ENCODE measurements at places on chromosomes 2 and 18. TPM values are rescaled to one million over a fixed set of nuclear protein-coding genes. Genes with fewer than 3 reads are reported as not detected.
A peak's percentile ranks its signal among the peaks of the same experiment; 100 is the strongest.

GRCh38 chr2:56109994-56110393 is 73.8 kb upstream of the CCDC85A start:
- no peak for DNase-seq

DNA sequence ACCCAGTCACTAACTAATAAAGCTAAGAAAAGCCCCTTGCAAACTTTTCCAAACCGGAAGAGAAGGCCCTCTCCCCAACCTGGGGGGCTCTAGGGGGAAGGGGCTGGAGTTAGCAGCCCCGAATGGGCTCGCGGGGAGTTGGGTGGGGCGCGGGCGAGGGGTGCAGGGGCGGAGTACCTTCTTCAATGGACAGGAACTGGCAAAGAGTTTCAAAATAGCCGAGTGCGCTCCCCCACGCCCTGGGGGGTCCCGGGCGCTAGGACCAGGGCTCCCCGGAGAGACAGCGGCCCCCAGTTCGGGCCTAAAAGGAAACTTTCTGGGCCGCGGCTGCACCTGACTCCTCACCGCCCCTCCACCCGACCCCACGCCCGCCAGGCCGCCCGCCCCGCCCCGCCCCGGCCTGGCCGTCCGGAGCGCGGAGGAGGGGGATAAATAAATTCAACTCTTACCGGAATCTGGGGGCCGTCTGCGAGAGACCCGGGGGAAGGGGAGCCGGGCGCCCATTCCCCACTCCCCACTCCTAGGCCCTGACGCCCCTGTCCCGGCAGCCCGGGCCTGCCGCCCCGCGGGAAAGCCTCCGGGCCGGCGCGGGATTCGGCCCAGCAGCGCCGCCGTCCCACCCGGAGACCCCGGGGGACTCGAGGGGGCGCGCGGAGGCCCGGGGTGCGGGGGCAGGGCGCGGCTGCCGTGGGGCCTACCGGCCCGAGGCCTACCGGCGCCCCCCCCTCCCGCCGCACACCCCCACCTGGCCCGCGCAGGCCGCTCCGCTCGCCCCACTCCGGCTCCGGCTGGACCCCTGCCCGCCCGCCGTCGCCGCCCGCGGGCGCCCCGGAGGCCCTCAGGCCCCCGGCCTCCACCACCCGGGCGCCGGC is 868 bp downstream of the INO80D start:
- peak; percentile 55 for DNase-seq

DNA sequence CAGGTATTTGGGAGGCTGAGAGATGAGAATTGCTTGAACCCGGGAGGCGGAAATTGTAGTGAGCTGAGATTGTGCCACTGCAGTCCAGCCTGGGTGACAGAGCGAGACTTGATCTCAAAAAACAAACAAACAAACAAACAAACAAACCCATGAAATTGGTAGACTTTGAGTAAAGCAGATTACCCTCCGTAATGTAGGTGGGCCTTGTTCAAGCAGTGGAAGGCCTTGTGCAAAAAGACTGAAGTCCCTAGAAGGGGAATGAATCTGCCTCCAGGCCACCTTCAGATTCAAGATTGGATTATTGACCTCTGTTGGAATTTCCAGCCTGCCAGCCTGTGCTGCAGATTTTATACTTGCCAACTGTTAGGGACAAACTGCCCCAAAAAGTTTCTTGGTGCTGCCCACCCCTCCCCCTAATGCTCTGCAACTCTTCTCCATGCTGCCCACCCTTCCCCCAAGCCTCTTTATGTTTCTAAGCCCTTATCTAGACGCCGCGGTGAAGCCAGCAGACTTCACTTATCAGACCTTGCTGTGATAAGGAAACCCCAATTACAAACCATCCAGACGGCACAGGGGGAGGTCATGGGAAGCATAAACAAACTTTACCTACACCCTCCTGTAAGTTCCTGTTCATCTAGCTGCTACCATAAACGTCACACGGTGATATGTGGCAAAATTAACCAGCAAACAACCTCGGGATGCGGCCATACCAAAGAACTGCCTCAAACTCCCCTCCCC is 17.0 kb downstream of the CYP27A1 start:
- no peak for DNase-seq

DNA sequence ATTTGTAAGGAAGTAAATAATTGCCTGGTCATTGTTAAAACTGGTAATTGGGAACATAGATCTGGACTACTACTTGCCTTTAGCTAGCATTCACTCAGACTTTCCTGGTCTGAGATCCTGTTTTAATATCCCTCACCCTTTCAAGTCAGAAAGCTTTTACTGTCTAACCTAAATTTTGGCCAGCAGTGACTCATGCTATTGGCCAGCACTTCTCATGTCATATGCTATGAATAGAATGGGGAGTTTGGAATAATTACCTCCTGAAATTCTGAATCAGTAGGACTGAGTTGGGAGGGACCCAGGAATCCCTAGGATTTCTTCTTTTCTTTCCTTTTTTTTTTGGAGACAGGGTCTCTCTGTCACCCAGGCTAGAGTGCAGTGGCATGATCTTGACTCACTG is 19.3 kb downstream of the STK36 start:
- DNase-seq = no peak

GRCh38 chr2:13504808-13505207 is 788.1 kb downstream of the TRIB2 start:
- DNase-seq = no peak

DNA sequence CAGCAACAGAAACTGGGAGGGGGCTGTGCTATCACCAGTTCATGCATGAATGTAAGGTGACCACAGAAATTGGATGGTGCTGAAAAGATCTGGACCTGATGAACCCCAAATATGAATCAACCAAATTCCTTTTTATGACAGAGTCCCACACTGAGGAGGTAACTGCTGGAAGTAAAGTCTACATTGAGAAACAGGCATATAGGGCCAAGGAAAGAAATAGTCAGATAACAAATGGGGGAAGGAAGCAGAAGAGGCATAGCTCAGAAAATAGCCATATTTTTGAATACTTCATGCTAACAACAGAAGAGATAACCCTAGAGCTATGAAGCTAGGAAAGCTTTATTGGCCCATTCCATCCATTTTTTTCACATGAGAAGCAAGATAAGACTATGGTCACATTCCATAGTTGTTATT is 25.8 kb downstream of the ZC3H6 start:
- DNase-seq = no peak

DNA sequence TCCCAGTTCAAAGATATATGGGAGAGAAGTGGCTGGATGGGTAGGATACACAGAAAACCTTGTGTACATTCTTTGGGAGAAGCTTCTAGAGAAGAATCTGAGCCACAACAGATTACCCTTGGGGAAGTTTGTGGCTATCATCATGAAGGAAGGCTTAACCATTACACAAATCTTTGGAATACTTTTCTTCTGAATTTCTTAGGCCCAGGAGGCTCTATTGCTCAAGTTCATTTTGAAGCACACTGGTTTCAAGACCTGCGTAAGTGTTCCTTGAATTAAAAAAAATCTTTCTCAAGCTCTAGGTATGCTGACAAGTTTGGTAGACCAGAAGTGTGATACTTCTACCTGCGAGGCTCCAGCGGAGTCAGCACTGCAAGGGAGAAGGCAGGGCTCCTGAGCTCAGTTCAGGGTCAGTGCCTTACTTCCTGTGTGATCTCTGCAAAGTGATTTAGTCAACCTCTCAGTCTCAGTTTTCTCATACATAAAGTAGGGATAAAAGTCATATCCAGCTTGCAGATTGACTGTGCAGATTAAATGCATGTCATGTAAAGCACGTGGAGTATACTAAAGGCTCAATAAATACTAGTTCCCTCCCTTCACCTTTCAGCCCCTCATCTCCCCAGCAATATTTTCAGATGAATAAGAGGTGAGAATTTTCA is 438.6 kb downstream of the DLGAP1 start:
- DNase-seq = no peak

- DNase-seq = no peak
Measured at GRCh38 chr2:128573531-128573930, 254.9 kb upstream of the HS6ST1 start.

- no peak for DNase-seq
Measured at GRCh38 chr2:16238001-16238761, 297.8 kb downstream of the MYCN start.

DNA sequence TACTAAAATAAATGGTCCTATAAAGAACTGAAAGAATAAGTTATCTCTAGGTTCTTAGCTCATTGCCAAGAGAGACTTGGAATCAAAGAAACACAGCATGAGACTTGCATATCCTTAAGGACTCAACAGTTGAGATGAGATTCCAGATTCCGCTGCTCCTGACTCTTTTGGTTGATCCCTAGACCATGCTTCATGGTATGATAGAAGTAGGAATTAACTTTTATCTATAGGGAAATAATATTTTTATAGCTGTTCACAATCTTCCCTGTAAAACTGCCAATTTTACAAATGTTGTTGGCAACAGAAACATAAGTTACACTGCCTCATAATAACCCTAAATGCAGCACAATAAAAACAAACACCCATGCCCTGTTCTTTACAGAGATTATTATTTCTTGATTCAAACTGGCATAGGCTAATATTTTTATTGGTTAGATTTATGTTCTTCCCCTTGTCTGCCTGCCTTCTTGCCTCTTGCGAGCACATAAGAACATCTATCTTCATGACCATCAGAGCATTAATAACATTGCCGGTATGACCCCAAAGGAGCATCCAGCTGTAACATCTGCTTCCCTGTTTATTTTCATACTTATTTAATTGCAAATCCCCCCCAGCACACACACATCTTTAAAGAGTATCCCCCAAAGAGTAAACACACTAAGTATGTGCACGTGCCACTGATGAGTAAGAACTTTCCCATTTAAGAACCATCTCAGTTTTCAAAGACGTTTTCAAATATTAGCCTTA is 735.7 kb upstream of the SLC8A1 start:
- no peak for DNase-seq

GRCh38 chr18:66640431-66640830 is 36.5 kb upstream of the CDH19 start:
- DNase-seq = no peak

- no peak for DNase-seq
Measured at GRCh38 chr2:196468394-196468793, 171.1 kb upstream of the CCDC150 start.

DNA sequence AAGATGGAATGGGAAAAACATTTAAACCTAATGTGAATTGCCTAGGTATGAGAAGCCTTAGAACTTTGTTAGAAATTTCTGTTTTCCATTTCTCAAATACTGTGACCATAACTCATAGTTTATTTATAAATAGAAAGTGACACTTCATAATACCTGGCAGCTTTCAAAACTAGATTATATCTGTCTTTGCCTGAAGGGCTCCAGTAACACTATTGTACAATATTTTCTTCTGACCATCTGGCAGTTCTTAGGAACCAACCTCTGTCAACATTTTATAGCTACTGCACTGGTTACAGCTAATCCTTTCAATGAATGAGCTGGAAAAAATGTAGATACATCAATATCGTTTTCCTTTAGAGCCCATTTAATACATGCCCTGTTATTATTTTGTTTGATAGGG is 237.4 kb downstream of the CAMKMT start:
- no peak for DNase-seq

DNA sequence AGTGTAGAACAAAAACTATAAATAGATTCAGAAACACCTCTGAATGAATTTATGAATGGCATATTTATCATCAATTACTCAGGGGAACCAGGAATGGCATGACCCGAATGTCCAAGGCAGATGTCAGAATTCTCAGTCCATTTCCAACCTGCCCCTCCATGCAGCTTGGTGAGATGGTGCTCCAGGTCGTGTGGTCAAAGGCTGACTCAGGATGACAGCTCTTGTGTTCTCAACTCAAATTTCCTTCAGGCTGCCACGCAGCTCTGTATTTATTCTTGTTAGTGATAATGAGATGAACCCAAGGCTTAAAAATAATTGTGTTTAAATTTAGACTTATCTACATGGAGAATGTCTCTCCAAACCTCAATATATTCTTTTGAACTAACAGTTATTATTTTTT is 146.9 kb downstream of the METTL4 start:
- no peak for DNase-seq

DNA sequence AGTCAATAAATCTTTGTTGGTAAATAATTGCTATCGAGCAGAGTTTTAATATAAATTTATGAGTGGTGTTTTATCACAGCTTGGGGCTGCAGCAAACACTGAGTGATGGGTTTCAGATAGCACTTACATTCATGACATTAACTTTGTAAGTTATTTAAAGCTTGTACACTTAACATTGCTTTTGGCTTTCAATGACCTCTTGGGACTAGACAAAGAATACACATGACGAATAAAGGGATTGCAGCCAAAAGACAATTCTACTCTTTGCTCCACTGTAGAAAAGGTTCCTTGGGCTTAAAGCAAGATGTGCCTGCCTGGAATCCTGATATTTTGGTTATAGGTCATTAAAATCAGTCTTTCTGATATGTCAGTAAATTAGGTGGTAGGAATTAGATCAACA is 299.5 kb downstream of the GBX2 start:
- DNase-seq = no peak

DNA sequence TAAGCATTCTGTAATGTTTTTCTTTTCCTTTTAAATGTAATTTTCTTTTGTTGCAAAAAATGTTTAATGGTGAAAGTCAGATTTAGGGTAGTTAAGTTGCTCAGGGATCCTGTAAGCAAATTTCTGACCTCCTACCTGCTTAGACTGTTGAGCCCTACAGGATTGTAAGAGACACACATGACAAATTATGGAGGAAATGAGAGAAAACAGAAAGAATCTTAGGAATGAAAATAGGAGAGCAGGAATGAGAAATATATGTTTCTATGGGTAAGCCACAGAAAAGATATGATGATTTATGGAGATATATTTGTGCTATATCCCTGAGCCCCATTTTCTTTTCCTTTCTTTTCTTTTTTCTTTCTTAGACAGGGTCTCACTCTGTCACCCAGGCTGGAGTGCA is 28.3 kb downstream of the CYBRD1 start:
- no peak for DNase-seq

DNA sequence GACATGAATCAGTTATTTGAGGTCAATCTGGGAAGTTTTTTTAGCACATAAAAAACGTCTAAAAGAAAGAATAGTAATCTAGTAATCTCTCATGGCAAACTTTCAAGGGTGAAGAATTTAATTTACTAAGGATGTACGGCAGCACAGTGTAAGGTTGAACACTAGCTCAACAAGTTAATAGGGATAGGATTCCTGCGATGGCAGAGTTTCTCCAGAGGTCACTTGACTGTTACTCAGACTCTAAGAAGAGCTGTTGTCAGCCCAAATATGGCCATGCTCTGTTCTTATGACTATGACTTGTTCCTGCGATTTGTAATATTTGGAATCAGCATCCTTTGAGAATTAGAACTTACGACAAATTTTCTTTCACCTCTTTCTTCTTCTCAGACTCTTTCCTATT is 553.3 kb upstream of the TNP1 start:
- no peak for DNase-seq

- no peak for DNase-seq
Measured at GRCh38 chr2:98623657-98624056, 15.3 kb downstream of the UNC50 start.

- DNase-seq = no peak
Measured at GRCh38 chr2:229971298-229971790, 49.0 kb downstream of the FBXO36 start.

The ZNF532 gene
- total RNA-seq = 3.4 TPM

The CCDC85A gene
- total RNA-seq = not detected

The TMEM163 gene
- total RNA-seq = 1.8 TPM

The ZNF397 gene
- total RNA-seq = 14.4 TPM

The LONRF2 gene
- 0.10 TPM for total RNA-seq

The GALNT1 gene
- 44.0 TPM for total RNA-seq

The FAP gene
- not detected for total RNA-seq

The MYCN gene
- not detected for total RNA-seq
